Neural progenitor cell (in vitro differentiated cells): ENCODE measurements at places on chromosomes 2 and 18. TPM values are rescaled to one million over a fixed set of nuclear protein-coding genes. Genes with fewer than 3 reads are reported as not detected.
A peak's percentile ranks its signal among the peaks of the same experiment; 100 is the strongest.

Gene POTEI
- total RNA-seq: 1.8 and 2.4 TPM in 2 replicates

Gene STPG4
- total RNA-seq: not detected in 2 replicates

Gene ITGB6
- total RNA-seq: not detected in 2 replicates

Gene LAMA1
- total RNA-seq: 80.3 and 95.4 TPM in 2 replicates

Gene RHOB
- 16.1 and 28.7 TPM in 2 replicates for total RNA-seq

Gene CHRNG
- not detected in 2 replicates for total RNA-seq

GRCh38 chr2:151952691-151953456 lies 124.7 kb upstream of the ARL5A start:
- H3K4me1 ChIP-seq: no peaks in the 10 kb centered on the region
- H3K27ac ChIP-seq: no peak overlapping the region
- no peak for DNase-seq
- no peaks in the 10 kb centered on the region for H3K27me3 ChIP-seq
- H3K4me3 ChIP-seq: no peak overlapping the region
- H3K36me3 ChIP-seq: no peaks in the 10 kb centered on the region

GRCh38 chr18:22872900-22873537 lies 60.1 kb upstream of the RBBP8 start:
- no peaks in the 10 kb centered on the region for H3K27me3 ChIP-seq
- DNase-seq: no peak
- H3K36me3 ChIP-seq: no peaks in the 10 kb centered on the region
- peaks cover 11% of the 10 kb centered on the region for H3K4me1 ChIP-seq
- no peak overlapping the region for H3K4me3 ChIP-seq

- H3K4me3 ChIP-seq: no peak overlapping the region
- H3K4me1 ChIP-seq: no peaks in the 10 kb centered on the region
- H3K27me3 ChIP-seq: no peaks in the 10 kb centered on the region
- DNase-seq: no peak
Measured at GRCh38 chr2:70192516-70192915, 1.7 kb upstream of the C2orf42 start.

GRCh38 chr18:48392268-48392667 lies 16.9 kb downstream of the ZBTB7C start:
- peaks cover 10% of the 10 kb centered on the region for H3K4me1 ChIP-seq
- no peak for DNase-seq
- H3K4me3 ChIP-seq: no peak overlapping the region

GRCh38 chr2:36468463-36469105 lies 113.0 kb downstream of the CRIM1 start:
- no peak for DNase-seq
- H3K4me3 ChIP-seq: no peak overlapping the region

- no peak for DNase-seq
- no peaks in the 10 kb centered on the region for H3K4me1 ChIP-seq
- H3K4me3 ChIP-seq: no peak overlapping the region
- no peak overlapping the region for H3K27ac ChIP-seq
Measured at GRCh38 chr18:69580107-69580506, 179.4 kb downstream of the DOK6 start.

DNA sequence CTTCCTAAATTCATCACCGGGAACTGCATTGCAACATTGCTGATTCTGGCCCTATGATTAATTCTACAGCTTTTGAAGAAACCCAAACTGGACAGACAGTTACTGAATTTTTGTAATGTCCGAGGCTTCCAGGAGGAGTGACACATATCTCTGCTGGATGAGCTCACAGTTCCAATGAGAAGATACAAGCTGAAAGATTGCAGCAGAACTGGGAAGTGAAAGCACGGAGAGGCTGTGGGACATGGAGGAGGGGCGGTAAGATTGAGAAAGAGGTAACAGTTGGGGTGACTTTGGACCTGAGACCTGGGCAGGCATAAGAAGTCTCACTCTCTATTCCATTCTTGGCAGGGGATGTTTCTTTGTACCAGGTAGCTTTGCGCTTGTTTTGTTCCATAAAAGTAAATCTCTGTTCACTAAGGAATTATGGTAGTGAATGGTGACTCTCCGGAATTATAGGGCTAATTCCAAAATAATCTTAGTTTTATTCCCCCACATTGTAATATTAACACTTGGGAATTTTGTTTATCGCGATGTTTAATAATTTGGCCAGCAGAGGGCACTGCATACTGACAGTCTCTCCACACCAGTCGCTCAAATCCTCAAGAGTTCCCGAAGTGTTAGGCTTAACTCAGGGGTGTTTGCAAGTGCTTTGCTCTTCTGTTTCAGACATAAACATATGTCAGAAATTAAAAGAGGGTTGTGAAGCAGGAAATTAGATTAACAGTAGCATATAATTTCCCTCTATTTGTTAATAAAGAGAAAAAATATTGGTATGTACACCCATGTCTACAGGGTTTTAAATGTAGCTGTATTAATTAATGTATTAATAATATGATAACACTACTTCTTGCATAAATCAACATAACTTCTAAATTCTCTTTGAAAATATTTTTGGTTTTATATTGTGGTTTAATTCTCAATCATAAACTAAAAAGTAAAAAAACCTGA lies 201.4 kb downstream of the SOCS6 start:
- no peaks in the 10 kb centered on the region for H3K4me1 ChIP-seq
- DNase-seq: peak; percentile 79
- H3K27ac ChIP-seq: no peak overlapping the region
- no peaks in the 10 kb centered on the region for H3K36me3 ChIP-seq
- H3K27me3 ChIP-seq: no peaks in the 10 kb centered on the region
- no peak overlapping the region for H3K4me3 ChIP-seq

- DNase-seq: no peak
- no peak overlapping the region for H3K4me3 ChIP-seq
- no peaks in the 10 kb centered on the region for H3K27me3 ChIP-seq
- no peak overlapping the region for H3K27ac ChIP-seq
- peaks cover 14% of the 10 kb centered on the region for H3K4me1 ChIP-seq
Measured at GRCh38 chr2:119352357-119352756, 14.3 kb downstream of the C2orf76 start.

DNA sequence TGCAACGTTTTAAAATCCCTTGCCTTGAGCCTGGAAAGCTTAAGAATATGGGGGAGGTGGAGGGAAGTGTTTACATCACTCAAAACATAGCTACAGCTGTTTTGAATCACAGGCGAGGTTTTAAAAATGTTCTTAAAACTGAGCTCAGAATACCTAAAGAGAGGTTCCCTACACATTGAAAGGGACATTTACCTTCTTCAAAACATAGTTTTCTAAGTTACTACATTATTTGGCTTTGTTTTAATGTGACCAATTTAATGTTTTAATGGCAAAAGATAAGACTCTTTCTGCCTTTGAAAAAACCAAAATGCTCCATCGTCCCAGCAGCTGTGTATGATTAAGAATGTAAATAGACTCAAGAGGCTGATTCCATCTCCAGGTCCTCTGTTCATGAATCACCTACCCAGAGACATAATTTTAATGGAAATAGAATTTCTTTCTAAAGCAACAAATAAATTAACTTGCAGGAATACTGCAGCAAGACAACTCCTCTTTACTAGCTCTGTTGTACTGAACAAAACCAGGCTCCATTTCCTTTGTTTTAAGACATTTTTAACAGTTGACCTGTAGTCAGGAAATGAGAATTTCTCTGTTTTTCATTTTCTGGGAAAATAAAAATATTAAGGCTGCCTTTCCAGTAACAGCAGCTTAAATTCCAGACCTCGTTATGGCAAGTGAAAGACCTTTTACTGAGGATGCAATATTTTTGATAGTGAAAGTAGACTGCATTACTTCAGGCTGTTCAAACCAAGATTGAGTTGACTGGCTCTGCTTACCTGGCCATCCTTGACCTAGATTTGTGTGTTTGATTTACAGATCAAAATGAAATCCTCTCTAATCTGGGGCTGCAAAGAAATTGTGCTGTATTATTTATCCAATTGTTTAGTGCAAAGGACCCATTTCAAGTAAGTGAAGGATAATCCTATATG lies 33.7 kb upstream of the WDR75 start:
- no peak for DNase-seq
- H3K4me1 ChIP-seq: no peaks in the 10 kb centered on the region
- H3K27me3 ChIP-seq: no peaks in the 10 kb centered on the region
- no peak overlapping the region for H3K4me3 ChIP-seq

DNA sequence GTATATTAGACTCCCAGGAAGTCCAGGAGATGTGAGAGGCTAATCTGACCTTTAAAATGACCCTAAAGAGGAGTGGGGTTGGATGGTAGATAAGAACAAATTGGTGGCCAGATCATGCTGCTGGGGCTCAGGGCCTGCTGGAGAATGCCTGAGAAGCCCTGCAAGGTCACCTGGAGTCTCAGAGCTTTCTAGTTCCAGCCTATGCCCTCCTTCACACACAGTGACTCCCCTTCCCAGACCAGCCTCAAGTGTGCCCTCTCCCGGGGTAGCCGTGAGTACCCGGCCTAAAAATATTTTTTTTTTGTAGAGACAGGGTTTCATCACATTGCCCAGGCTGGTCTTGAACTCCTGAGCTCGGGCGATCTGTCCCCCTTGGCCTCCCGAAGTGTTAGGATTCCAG lies 44.2 kb upstream of the FZD5 start:
- DNase-seq: peak; percentile 46
- peak overlapping the region; percentile 92 for H3K27ac ChIP-seq
- no peaks in the 10 kb centered on the region for H3K36me3 ChIP-seq

DNA sequence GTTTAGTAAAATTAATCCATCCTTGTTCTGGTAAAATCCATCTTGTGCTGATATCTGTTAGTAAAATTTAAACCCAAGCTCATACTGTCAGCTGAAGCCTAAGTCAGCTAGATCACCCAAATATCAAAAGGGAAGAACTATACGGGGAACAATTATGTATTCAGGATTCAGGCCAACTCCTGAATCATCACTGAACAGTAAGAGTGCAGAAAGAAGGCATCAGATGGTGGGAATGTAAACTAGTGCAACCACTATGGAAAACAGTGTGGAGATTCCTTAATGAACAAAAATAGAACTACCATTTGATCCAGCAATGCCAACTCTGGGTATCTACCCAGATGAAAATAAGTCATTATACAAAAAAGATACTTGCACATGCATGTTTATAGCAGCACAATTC lies 81.8 kb downstream of the RAPGEF4 start:
- no peak overlapping the region for H3K27ac ChIP-seq
- H3K36me3 ChIP-seq: no peaks in the 10 kb centered on the region
- H3K27me3 ChIP-seq: no peaks in the 10 kb centered on the region
- no peak for DNase-seq
- H3K4me3 ChIP-seq: no peak overlapping the region

DNA sequence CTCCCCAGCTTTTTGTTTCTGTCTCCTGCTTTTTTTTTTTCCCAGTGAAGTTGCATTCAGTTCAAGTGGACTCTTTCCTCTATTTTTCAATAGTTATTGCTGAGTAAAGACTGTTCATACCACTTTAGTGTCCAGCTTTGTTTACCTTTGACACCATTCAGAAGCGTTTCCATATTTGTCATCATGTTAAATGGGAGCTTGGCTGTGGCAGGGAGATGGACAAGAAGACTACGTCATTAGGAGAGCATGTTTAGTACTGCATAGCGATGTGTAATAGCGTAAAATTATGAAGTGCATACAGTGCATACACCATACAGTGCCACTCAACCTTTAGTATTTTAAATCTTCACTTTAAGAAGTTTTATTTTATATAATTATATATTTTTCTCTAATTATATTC lies 655.9 kb downstream of the DCC start:
- no peaks in the 10 kb centered on the region for H3K4me1 ChIP-seq
- no peaks in the 10 kb centered on the region for H3K27me3 ChIP-seq
- no peak overlapping the region for H3K4me3 ChIP-seq
- H3K36me3 ChIP-seq: no peaks in the 10 kb centered on the region
- DNase-seq: no peak
- no peak overlapping the region for H3K27ac ChIP-seq

DNA sequence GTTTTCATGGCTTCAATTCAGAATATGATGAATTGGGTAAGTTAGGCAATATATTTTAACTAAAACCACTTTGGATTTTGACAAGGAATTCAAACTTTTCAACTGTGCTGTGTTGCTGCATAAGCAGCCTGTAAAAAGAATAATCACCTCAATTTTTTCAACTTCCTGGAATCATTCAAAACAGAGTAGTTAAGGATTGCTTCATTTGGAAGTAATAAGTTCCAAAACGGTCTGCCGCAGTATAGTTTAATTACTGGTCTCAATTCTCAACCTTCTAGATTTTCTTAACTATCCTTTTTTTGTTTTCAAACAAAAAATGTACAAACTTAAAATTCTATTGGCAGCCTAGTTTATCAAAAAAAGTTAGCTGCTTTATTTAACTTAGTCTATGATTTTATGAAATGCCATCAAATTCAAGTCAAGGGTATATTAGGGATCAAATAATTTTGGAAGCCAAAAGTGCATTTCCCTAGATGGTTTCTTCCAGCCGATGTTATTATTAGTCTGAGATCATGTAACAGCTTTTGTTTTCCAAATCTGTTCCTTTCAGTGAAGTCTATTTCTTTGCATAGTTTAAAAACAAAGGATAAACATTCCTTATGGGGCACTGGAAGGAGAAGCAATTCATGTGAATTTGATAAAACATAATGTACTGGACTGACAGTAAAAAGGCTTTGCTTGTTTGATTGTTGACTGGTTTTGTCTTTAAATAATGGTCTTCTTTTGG lies 76.1 kb upstream of the ETAA1 start:
- no peaks in the 10 kb centered on the region for H3K27me3 ChIP-seq
- no peak overlapping the region for H3K27ac ChIP-seq
- H3K36me3 ChIP-seq: no peaks in the 10 kb centered on the region
- H3K4me1 ChIP-seq: peaks cover 30% of the 10 kb centered on the region

DNA sequence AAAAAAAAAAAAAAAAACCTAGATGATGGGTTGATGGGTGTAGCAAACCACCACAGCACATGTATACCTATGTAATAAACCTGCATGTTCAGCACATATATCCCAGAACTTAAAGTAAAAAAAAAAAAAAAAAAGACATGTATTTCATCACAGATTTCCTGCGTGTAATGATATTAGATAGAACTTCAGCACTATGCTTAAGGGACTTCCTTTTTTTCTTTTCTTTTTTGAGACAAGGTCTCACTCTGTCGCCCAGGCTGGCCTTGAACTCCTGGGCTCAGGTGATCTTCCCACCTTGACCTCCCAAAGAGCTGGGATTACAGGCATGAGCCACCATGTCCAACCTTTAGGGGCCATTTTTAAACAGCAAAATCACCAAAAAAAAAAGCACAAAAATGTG lies 42.0 kb downstream of the NEURL3 start:
- no peaks in the 10 kb centered on the region for H3K27me3 ChIP-seq
- no peaks in the 10 kb centered on the region for H3K36me3 ChIP-seq
- no peak overlapping the region for H3K27ac ChIP-seq
- H3K4me1 ChIP-seq: no peaks in the 10 kb centered on the region

DNA sequence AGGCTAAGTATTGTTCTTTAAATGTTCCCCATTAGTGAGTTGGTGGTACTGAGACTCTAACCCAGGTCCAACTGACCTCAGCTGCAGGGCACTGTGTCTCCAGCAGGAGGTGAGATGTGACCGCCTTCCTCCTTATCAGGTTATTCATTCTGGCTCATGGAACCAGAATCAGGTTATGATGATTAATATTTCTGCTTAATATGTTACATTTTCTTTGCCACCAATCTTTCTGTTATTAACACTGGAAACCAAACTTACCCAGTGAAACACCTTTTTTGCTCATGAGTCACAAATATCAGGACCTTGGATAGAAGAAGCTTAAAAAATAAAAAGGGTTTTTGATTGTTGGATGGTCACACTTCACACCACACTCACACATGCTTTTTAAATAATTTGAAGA lies 85.4 kb downstream of the DPP4 start:
- H3K4me1 ChIP-seq: peaks cover 9% of the 10 kb centered on the region
- H3K36me3 ChIP-seq: no peaks in the 10 kb centered on the region
- no peak overlapping the region for H3K27ac ChIP-seq

GRCh38 chr2:146801886-146802285 lies 1042.9 kb upstream of the ACVR2A start:
- no peaks in the 10 kb centered on the region for H3K4me1 ChIP-seq
- no peaks in the 10 kb centered on the region for H3K27me3 ChIP-seq
- H3K27ac ChIP-seq: no peak overlapping the region
- no peak overlapping the region for H3K4me3 ChIP-seq
- no peaks in the 10 kb centered on the region for H3K36me3 ChIP-seq
